ENCODE measurements at places on chromosomes 16 and 17.

- DNase-seq, result no peak
These were observed 72.5 kb downstream of the SRCIN1 start for GRCh38 chr17:38533241-38533640.

- DNase-seq, result no peak
These were observed 86.3 kb upstream of the TNRC6C start for GRCh38 chr17:77872199-77872598.

DNA sequence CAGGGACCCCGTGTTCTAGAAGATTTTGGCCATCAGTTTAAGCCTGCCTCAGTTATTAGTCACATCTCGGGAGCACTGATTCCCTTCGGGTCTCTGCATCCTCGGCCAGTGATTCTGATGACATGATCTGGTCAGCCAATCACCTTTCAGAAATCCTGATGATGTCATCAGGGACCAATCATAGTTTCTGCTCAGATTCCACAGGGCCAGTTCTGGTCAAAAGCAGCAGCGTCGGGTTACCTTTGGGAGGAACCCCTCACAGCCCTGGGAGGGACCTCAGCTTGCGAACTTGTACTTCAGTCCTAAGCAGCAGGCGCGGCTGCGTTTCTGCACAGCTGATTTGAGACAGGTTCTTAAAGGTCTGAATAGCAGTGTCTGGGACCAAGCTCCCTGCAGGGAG is 13.9 kb downstream of the KDM8 start:
- DNase-seq, result no peak

DNA sequence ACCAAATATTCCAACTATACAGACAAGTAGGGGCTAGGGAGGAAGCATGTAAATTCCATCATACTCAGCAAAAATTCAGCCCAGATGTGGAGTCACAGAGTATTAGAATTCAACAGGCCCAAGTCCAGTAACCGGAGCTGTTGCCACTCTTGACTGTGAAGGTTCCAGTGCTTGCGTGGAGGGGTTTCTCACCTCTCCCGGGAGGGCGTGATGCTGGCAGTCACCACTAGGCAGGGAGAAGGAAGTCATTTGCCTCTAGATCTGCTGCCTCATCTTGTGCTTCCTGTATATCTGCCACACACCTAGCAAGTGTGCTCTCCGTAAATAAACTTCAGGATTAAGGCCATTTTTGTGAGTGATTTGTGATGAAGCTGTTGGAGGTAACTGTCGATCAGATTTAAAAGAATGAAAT is 1.0 kb upstream of the CKLF start:
- peak; percentile 48 for DNase-seq

GRCh38 chr17:40070709-40071312 is 8.0 kb downstream of the THRA start:
- DNase-seq, result peak; percentile 8

DNA sequence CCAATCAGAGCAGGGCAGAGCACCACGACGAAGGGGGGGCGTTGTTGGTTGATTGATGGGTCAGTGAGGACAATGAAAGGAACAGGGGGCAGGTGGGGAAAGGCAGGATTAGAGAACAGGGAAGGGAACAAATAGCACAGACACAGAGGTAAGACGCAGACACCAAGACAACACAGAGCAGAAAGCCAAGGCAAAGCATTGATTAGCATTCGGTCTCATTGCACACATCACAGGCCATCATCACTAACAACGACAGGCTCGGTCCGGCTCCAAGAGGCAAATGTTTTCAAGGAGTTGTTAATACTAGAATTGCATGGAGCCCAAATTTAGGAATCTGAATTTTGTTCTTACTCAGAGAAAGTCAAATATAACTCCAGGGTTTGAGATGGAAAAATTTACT is 34.6 kb upstream of the TRAP1 start:
- DNase-seq, result no peak

DNA sequence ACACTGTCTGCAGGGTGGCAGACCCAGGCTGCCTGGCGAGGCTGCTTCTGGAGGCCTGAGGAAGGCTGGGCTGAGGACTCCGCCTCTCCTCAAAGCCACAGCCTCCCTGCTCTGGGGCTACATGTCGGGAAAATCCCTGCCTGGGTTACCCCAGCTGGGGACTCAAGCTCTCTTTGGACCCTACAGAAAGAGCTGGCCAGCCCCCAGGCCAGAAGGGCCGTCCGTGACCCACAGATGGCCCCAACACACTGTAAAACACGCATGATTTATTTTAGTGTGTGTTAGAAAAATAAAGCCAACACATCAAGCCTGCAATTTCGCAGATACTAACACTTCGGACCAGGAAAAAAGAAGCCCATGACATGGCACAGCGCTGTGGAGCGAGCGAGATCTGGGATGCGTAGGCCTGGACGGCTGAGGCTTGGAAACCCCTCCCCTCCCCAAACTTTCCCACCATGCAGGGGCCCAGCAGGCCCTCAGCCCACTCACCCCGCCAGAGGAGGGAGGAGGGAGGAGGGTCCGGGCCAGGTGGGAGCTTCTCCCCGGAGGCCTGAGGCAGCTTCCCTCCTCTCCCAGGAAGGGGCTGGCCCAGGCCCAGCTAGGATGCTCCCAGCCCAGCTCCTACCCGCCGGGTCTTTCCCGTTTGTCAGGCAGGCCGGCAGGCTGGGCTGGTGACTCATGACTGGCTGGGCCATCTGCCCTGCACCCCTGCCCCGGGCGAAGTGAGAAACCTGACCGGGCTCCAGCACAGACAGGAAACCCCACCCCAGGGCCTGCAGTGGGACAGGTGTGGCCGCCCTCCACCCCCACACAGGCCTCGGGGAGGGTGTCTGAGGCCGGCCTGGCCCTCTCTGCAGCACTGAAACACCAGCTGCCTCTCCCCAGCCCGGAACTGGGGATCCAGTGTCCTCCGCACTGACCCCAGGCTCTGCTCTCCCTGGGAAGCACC is 34.1 kb upstream of the SLC38A10 start:
- DNase-seq, result no peak

DNA sequence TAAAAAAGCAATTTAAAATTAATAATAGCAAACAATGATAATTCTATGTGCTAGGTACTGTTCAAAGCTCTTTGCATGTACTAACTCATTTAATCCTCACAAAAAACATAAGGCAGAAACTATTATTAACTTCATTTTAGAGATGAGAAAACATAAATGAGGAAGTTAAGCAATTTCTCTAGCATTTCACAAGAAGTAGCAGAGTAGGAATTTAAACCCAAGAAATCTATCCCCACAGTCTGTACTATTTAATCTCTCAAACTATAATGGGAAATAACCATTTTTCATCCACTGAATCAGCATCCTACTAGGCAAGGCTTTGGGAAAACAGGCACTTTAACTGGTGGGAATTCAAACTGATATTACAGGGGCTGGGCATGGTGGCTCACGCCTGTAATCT is 42.2 kb upstream of the INTS2 start:
- DNase-seq, result no peak

GRCh38 chr17:5665164-5665563 is 80.9 kb upstream of the NLRP1 start:
- no peak for DNase-seq

DNA sequence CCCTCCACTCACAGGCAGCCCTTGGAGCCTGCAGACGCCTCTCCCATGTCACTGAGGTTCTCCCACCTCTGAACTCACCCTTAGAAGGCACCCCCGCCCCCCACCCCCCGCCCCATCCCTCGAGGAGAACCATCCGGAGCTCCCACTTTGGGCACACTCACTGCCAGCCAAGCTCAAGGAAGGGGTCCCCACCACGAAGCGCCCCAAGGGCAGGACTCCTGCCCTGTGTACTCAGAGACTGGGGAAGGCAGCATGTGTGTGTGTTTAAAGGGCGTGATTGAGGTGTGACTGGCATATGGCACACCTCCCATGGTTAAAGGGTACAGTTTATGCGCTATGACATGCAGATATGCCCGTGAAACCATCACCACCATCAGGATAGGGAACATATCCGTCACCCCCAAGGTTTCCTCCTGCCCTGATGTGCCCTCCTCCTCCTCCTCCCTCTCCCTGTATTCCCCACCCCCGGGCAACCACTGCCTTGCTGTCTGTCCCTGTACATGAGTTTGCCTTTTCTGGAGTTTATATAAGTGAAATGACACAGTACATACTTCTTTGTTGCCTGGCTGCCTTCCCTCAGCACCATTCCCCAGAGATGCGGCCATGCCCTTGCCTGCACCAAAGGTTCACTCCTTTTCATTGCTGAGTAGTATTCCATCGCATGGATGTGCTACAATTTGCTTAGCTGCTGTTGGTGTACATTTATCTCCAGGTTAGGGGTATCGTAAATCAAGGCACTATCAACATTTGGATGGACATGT is 14.0 kb upstream of the RBFOX3 start:
- DNase-seq, result no peak

DNA sequence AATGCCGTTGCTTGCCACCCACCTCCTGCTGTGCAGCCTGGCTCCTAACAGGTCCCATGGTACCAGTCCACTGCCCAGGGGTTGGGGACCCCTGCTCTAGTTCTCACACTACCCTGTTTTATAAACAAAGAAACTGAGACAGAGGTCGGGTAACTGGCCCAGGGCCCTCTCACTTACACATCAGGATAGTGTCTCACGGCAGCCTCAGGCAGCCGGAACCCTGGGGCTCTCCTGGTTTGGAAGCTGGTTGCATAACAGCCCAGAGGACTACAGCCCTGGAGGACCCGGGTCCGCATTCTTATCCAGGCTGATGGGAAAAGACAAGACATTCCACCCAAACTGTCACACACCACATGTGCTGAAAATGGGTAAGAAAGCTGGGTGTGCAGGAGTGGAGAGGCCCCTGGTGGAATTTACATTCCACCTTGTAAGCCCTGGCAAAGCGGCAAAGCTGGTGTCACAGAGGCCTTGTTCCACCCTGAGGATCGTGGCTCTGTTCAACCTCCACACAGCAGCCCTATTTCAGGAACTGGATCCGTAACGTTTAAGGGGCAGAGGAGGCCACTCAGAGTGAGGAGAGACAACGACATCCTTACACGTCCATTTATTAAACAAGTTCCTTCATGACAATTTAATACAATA is 9.8 kb downstream of the CMTM3 start:
- DNase-seq, result no peak

GRCh38 chr16:22630242-22630641 is 119.6 kb downstream of the NPIPB5 start:
- DNase-seq, result no peak

DNA sequence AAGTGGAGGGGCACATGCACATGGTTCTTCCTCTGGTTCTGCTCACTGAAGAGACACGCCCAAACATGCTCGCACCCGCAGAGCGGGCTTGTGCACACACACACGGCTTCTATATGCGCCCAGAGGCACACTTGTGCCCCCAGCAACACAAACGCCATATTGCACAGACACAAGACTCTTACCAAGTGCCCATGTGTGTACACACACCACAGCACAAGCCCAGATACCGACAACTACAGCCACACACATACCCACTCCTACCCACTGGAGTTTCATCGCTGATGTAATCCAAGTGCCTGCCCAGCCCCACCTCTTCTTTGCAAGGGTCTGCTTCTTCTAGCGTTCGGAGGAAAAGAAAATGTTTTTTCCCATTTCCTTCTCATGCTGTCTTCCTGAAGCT is 6.5 kb upstream of the PRR29 start:
- no peak for DNase-seq

GRCh38 chr16:58733248-58733670 is 857 bp downstream of the GOT2 start:
- no peak for DNase-seq

DNA sequence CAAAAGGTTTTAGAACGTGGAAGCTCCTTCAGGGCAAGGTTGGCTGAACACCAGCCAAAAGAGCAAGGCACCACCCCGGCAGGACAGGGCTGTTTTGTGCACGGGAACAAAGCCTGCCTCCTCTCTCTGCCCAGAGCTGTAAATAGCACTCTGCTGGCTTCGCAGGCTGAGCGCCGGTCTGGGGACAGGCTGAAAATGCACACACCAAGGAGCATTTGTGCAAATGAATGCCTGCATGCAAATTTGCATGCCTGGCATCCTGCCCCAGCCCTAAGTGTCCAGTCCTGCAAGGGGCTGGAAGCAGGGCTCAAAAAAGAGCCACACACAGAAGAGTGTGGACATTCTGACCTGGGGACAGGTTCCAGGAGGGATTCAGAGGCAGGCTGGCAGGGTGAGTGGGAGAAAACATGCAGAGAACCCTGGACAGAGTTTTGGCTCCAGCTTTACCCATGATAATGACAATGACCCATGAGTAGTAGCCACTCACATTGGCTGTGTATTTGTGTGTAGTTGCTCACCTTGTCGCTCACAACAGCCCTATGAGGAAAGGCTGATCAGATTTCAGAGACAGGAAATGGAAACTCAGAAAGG is 11.7 kb downstream of the ABAT start:
- DNase-seq, result no peak

DNA sequence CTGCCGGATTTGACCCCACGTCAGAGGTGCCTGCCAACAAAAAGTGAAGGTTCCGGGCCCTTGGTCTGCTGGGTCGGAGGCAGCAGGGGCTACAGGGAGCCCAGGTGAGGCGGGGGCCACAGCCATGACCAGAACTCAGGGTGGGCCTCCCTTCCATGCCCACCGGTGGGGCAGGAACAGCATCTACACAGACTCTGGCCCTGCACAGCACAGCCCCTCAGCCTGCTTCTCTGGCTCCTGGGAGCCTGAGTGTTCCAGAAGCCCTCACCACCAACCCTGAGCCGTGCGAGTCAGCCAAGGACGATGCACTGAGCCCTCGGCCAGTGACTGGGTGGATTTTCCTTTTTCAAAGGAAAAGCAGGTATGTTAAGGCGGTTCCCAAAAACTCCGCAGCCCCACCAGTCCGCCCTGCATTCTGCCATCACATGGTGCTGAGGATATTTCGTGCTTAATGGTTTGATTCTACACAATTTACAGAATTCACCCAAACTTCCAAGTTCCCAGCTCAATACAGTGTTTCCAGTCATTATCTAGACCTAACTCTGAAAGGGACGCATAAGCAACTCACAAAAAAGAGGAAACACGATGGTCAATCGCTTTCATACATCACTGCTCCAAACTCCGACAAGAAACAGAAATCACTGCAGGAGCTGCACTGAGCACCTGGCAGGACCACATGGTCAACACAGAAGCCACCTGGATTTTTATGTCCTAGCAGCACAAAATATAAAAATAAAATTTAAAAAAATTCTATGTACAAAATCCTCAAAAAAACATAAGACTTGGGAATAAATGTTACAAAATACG is 19.4 kb upstream of the C16orf95 start:
- DNase-seq, result no peak

- DNase-seq, result no peak
These were observed 65.0 kb upstream of the TBX2 start for GRCh38 chr17:61334673-61335072.

GRCh38 chr17:11023639-11024479 is 186.0 kb upstream of the PIRT start:
- DNase-seq, result no peak

- DNase-seq, result no peak
These were observed 95.6 kb upstream of the CDYL2 start for GRCh38 chr16:80899809-80900592.

DNA sequence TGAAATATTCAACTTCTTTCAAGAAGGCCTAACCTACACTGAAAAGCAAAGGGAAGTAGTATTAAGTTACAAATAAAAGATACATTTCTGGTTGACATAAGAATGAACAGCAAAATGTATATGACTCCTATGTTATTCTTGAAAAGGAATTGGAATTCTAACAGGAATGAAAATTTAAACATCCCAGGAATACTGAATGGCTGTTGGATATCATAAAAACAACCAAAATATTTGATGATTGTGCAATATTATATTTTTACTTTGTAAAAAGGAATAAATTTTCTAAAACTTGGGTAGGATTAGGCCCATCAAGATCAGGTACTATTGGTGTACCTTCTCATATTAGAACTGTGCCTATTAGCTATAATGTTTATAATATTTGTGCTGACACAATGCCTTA is 50.0 kb downstream of the CYB5B start:
- no peak for DNase-seq

All from hematopoietic multipotent progenitor cell treated with erythropoietin and hydrocortisone succinate and interleukin-3 and kit ligand, for 17 days (in vitro differentiated cells).